Central memory CD4-positive, alpha-beta T cell (primary cell): ENCODE measurements at places on chromosomes 2 and 18.

- no peak for DNase-seq
These were observed 144.2 kb downstream of the WDR7 start for GRCh38 chr18:56795381-56795780.

DNA sequence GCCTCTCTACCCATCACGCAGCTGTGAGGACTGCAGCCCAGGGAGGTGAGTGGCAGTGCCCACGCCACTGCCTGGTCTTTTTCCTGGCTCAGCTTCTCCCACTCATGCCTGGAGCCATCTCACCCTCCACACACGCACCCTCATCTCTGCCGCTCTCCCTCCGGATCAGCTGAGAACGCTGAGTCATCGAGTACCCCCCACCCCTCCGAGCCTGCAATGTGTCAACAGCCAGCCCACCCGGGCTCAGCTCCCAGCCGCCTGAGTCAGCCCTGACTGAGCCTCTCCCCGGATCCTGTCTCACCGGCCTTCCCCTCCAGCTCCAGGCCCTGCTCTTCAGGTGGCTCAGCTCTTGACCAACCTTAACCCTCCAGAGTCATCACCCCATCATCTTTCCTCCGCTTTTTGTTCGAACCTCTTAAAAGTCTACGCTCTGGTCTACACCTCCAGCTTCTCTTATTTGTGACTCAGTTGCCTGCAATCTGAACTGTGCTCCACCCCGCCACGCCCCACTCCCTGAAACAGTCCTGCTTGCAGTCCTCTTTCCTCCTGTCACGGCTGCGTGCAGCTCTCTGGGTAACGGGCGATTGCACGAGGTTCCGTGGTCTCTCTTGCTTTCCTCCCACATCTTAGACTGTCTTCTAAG is 94.4 kb upstream of the ASAP2 start:
- no peak for DNase-seq

DNA sequence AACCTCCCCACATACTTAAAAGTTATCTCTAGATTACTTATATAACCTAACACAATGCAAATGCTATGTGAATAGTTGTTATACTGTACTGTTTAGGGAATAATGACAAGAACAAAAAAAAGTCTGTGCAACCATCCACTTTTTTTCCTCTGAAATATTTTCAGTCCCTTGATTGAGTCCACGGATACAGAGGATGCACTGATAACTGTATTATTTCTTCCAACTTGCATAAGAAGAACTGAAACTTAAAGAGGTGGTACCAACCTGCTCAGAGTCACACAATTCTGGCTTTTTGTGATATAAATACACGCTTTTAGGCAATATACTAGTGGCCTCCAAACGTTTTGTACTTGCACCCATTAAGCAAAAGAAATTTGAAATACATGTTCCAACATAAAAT is 1.4 kb downstream of the SMC6 start:
- no peak for DNase-seq

GRCh38 chr2:184371641-184372040 is 226.7 kb upstream of the ZNF804A start:
- no peak for DNase-seq

DNA sequence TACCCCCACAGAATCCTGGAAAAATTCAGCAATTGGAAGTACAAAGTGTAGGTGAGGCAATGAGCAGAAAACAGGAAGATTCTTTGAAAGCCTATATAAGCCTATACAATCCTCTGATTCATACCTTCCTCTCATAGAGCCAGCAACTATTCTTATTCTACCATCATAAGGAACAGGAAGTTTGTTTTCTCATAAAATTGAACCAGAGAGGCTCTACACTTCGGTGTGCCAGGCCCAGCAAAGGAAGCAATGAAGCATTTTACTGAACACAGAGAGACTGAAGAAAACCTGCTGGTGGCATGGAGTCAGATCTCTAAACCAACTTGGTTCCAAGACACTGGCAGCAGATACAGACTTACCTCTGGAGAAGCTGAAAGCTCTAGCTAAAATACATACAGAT is 18.7 kb downstream of the CASP8 start:
- no peak for DNase-seq

DNA sequence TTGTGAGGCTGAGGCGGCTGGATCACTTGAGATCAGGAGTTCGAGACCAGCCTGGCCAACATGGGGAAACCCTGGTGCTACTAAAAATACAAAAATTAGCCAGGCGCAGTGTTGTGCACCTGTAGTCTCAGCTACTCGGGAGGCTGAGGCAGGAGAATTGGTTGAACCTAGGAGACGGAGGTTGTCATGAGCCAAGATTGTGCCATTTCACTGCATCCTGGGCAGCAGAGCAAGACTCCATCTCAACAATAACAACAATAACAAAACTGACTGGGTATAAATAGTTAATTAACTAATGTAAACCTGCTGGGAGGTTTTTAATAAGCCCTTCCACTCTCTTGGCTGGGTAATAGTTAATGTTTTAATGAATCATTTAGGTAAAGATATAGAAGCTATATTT is 7.8 kb downstream of the SULT6B1 start:
- DNase-seq: no peak

DNA sequence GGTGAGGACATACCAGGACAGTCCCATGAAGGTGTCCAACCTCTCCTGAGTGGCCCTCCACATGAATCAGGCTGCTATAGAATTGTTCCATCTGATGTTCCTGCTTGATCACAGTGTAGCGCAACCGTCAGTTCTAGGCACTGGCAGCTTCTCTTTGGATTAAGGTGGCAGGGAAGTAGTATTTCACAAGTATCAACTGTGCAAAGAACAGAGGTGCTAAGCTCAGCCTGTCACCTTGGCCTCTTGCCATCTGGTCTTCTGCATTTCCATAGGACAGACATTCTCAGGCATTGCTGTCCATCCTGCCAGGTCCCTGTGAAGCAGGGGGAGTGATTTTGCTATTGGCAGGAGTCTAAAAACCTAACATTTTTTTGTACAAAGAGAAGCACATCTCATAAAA is 182.2 kb upstream of the EPAS1 start:
- DNase-seq: no peak

DNA sequence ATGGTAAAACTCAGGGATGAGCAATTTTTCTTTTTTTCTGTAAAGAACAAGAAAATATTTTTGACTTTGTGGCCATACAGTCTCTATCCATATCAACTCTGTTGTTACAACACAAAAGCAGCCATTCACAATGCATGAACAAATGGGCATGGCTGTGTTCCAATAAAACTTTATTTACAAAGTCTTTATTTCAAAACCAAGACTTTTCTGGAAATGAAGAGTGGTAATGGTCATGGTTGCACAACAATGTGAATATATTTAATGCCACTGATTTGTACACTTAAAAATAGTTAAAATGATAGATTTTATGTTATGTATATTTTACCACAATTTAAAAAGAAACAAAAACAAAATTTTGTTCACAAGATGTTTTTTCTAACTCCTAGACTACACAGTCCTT is 1.6 kb upstream of the DSG3 start:
- DNase-seq: no peak

DNA sequence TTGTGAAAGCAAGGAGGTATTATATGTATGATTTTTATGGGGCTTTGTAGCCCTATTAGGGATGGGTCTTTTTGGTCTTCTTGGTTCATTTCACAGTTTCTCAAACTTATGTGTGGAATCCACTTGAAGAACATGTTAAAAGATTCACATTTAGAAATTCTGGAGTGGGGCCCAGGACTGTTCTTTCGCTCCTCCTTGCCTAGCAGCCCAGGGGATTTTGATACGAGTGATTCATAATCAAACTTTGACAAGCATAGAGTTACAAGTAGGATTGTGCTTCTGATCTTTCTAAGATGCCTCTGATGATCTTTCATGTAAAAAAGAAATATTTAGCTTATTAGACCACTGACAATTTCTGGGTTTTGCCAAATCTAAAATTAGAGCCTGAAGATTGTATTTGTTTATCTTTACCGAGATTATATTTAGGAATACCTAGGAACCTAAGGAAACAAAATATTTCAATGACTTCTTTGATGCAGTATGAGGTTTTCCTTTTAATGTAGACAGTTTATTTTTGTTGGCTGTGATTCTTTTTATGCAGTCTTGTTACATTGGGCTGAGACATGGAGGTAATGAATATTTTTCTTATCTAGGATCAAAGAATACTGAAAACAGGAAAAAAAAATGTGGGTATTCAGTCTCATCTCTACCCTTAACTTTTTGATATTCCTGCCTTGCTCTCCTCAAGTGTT is 324.0 kb downstream of the PARD3B start:
- no peak for DNase-seq

- DNase-seq: no peak
These were observed 47.0 kb upstream of the IHH start for GRCh38 chr2:219107758-219108157.

- DNase-seq: no peak
These were observed 577 bp downstream of the EHBP1 start for GRCh38 chr2:62705859-62706720.

DNA sequence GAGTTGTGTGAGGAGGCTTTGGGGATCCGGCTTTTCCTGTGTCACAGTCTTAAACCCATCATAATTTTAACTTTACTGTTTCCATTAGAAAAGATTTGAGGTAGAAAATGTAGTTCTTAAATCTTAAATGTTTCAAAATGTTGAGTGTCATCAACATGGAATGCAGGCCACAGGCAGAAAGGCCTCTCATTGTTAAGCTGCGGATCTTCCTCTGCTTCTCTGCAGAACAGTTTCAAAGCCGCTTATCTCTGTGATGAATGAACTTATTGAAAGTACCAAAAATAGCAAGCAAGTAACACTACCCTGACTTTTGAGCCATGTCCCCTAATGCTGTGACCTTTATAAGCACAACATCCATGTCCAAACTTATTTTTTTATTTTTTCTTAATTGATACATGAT is 1645.8 kb downstream of the DPP10 start:
- no peak for DNase-seq

GRCh38 chr18:21450913-21451312 is 149.6 kb downstream of the ESCO1 start:
- no peak for DNase-seq

- DNase-seq: peak; percentile 61
These were observed 1.1 kb downstream of the ID2 start for GRCh38 chr2:8682719-8683667.

DNA sequence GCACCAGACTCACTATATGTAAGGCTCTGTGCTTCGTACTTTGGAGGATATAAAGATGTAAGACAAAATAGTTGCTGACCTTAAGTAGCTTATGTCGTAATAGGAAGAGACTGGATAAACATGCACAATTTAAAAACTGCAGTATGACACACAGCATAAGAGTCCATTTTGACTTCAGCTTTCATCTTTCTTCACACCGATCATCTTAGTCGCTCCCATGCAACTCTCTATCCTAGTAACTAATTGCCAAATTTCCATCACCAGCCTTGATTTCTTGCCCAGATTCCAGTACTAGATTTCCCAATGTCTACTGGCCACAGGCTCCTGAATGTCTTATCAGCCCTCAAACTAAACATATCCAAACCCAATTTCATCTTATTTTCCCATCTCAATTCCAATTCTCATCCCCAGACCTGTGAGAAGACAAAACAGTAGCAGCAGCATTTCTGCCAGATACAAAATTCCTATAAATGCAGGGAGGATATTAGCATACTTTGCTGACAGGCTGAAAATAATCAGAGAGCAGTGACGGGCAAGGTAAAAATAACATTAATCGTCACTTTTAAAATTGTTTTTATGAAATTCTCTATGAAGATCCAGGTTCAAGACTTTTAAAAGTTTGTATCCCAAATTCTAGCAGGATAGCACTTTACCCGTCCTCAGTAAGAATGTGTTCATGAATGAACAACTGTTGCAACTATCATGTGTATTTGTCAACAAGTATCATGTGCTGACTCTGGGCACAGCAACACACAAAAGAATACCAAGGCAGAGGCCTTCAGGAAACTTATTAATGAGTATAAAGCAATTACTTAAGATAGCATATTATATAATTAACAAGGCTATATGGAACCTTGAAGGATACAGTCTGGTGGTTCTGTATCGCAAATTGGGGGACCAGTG is 42.2 kb downstream of the KIDINS220 start:
- no peak for DNase-seq

- no peak for DNase-seq
These were observed 16.1 kb downstream of the IL36A start for GRCh38 chr2:113021312-113021711.

GRCh38 chr2:55088400-55088799 is 38.1 kb upstream of the RTN4 start:
- DNase-seq: no peak

DNA sequence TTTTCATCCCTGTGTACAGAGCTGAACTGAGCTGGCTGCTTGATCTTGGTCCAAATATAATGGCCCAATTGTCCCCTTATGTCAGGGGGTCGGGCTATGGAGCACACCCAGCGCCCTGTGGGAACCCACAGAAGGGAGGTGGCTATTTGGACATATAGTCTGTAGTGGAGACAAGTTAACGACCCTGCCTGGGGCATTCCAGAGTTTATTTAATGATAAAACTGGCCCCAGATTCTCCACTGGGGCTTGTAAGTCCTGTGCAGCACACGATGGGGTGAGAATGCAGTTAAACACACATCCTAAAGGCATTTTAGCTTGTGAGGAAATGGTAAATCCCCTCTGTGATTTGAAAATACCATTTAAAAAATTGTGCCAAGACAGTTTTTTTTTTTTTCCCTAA is 72.9 kb downstream of the QPCT start:
- DNase-seq: no peak

DNA sequence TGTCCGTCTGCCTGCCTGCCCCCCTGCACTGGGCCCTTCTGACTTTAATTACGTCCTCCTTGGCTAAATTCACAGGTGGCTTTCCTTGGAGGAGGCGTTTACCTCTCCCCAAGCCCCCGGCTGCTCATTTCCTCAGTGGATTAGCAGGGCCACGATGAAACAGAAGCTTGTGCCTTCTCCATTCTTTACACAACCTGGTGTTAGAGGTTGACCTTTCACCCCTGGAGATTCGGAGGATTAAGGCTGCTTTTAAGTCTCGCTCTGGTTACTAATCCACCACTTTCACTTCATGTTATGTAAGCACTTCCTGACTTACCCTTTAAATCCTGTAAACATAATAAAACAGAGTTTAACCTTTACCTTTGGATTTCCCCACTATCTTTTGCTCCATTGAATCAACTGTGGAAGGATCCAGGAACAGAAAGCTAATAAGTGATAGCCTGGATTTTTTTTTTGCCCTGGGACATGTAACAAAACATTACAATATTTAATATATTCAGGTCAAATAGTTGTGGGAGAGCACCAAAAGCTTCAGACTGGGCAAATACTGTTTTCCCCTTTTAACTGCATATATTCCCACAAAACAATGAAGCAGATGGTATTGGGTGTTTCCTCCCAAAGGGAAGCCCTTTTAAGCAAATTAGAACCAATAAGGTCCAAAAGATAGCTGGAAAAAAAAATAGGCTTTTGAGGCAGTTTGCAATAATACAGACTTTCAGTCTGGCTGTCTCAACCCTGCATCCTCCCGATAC is 370.2 kb downstream of the EN1 start:
- no peak for DNase-seq

DNA sequence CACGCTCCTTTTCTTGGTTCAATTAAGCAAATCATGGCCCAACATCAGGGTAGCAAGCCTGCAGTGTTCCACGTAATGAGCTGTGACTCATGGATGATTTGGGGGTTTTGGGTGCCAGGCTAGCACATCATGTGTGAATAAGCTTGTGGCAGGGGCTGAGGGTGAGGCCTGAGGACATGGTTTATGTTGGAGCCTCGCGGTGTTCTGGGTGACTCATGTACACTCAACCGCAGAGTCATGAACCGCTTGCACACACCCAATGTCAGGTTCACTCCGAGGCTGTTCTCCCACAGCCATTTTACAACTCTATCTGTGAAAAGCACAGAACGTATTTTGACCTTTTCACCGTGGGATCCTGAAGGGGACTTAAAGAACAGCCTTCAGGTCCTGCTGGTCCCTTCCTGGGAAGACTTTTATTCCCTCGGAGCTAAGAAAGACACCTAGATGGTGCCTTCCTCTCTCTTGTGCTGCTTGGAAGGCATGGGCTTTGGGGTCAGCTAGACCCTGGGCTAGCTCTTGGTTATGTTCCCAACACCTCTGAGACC is 139.9 kb upstream of the ZEB2 start:
- DNase-seq: peak; percentile 17
